ENCODE measurements at places on chromosomes 11 and 22. TPM values are rescaled to one million over a fixed set of nuclear protein-coding genes. Genes with fewer than 3 reads are reported as not detected.
A peak's percentile ranks its signal among the peaks of the same experiment; 100 is the strongest.

DNA sequence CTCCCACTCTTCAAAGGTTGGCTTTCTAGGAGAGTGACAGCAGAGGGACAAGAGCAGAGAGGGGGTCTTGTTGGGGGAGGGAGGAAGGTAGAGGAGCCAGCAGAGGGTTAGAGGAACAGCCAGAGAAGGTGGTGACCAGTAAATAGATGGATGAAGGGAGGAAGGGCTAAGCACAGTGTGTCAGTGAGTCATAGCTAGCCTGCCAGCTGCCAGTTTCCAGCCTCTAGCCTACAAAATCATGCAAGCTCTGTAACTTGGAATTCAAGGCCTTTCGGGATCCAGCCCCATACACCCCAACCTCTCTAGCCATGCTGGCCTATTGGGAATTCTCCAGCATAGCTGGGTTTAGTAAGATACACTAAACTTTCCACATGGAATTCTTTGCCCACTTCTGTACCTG is 147.4 kb upstream of the TEAD1 start:
- DNase-seq, result no peak

- DNase-seq, result peak; percentile 45
These were observed 316.1 kb downstream of the TMEM135 start for GRCh38 chr11:87353771-87354345.

DNA sequence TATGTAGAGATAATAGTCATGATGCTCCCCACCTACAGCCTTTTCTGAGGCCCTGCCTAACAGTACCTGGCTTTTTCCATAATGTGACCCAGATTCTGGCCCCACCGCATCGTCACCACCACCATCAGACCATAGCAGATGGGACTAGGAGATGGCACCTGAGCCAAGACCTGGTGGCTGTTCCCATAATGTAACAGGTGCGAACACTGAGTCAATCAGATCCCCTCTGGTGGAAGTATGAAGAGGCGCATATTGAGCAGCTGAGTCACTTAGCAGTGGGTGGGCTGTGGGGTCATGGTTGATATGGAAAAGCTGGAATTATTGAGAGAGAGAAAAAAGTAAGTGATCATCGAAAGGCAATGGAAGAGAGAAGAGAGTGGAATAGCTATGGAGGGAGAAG is 578.0 kb upstream of the CADM1 start:
- no peak for DNase-seq

- DNase-seq, result no peak
These were observed 447.5 kb downstream of the BUD13 start for GRCh38 chr11:116325247-116325646.

GRCh38 chr11:67371911-67372320 is 1.5 kb downstream of the CLCF1 start:
- no peak for DNase-seq

- DNase-seq, result no peak
These were observed 82.4 kb downstream of the BCR start for GRCh38 chr22:23262518-23263332.

FGF19 gene
- total RNA-seq, result not detected

MN1 gene
- total RNA-seq, result not detected

DNA sequence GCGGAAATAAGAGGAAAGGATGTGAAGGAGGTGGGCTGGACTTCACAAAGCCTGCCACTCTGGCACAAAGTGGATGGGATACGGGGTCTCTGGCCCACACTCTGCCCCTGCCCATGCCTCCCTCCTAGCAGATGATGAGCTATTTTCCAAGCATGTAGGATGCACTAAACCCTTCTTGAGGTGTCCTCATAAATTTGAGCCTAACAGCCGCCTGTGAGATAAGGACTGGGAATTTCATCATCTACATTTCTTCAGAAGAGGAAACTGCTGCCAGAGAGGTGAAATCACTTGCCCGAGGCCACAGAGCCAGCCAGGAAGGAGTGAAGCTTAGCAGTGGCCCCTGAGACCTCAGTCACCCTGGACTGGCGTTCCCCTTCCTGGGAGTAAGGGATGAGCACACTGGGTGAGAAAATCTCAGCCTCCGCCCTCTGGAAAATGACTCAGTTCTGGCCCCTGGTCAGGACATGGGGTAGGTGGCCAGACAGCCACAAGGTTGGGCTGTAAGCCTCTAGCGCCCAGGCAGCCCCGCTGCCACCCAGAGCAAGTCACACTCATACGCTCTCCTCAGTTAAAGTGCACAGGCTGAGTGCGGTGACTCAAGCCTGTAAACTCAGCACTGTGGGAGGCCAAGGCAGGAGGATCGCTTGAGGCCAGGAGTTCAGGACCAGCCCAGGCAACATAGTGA is 27.9 kb downstream of the MB start:
- DNase-seq, result no peak

OR56A1 gene
- not detected for total RNA-seq

DNA sequence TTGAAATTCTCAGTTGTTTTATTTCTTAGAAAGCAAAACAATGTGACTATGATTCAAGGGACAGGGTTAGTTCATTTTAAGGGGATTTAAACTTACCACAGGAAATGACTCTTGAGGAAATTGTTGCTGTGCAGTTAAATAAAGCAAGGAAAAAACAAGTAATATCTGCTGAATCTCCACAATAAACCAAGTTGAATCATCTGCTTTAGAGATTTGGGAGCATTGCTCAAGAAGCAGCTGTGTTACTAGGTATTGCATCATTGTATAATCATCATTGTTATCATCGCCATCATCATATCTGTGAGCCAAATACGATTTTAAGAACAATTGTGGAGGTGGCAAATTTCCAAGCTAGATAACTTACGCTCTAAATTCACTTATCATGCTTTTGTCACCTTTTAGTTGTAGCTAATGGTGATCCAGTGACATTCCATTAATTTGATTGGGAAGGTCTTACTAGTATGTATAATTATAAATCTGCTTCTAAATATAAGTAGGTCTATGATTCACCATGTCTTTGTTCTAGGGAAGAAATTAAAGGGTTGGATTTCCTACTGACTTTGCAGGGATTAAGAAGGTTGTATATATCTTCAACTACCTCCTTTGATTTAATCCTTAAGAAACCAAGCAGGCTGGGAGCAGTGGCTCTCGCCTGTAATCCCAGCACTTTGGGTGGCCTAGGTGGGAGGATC is 19.9 kb downstream of the MMP10 start:
- no peak for DNase-seq

GRCh38 chr11:61733120-61733978 is 19.1 kb upstream of the MYRF start:
- peak; percentile 85 for DNase-seq

DNA sequence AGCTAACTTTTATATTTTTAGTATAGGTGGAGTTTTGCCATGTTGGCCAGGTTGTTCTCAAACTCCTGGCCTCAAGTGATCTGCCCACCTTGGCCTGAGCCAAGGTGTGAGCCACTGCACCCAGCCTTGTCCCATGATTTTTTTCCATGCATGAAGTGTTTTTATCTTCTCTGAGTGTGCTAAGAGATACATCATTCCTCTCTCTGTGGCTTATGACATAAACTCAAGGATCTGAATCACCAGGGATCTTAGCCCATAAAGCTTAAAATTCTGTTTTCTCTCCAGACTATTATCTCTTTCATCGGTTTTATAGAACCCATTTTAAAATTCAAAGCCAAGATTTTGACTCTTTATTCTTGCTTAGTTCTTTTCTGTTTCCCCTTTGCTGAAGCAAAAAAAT is 48.4 kb upstream of the C11orf58 start:
- DNase-seq, result no peak

All from OCI-LY7 (cell line).